Activated naive CD8-positive, alpha-beta T cell treated with anti-CD3 and anti-CD28 coated beads for 36 hours (primary cell): ENCODE measurements at places on chromosomes 4 and X.

- DNase-seq = no peak
Observed at GRCh38 chr4:4474476-4474875, 67.4 kb downstream of the STX18 start.

DNA sequence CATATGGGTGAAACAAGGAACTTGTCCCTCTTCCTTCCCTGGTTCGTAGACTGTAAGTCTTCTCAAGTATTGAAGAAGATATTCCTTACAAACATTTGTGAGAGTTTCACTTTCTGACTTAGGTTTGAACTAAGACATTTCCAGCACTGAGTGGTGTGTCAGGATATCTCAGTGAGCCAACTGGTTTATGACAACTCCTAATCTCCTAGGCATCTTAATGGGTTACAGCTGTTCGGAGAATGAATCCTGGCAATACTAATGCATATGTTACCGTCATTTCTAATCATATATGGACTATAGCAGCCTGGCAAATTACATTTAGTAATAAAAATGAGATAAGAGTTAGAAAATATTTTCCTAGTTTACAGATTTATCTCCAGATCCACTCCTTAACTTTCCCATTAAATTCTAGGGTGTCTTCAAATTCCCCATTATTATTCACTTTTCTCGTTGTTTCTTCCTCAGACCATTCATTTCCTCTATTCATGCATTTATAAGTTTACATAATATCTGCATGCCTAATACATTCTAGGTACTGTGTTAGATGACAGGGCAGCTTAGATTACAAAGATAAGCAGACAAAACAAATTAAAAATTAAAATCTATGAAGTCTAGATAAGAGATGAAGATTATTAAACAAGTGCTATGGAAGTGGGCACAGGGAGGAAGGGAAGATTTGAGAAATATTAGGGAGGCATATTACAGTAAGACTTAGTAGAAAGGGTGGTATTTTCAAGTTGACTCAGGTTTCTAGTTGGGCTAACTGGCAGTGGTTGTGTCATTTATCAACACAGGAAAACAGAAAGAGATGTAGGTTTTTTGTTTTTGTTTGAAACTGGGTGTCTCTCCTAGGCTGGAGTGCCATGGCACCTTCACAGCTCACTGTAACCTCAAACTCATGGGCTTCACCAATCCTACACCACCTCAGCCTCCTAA is 173.9 kb downstream of the WDFY3 start:
- no peak for DNase-seq

DNA sequence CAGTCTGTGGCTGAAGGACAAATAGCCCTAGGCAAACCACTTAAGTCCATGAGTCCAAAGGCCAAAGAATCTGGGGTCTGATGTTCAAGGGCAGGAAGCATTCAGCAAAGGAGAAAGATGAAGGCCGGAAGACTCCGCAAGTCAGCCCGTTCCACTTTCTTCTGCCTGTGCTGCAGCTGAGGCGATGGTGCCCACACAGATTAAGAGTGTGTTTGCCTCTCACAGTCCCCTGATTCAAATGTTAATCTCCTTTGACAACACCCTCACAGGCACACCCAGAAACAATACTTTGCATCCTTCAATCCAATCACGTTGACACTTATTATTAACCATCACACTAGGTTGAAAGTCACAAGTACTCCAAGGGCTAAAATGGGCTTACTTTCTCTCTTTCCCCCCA is 605.4 kb upstream of the GNPDA2 start:
- DNase-seq = no peak

DNA sequence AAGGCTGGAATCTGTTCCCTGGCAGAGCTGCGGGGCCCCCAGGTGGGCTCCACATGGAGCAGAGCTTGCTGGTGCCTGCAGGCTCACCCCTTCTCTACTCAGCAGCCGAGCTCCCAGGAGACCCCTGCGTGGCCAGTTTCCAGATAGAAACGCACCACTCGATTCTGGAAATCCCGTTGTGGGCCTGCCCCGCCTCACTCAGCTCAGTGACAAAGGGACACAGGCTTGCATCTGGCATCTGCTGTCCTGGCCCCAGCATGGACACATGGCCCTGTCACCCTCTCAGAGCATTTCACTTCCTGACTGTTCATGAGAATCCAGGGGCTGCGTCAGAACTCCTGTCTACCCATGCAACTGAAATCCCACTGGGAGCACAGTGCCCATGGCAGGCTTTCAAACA is 20.5 kb upstream of the C4orf50 start:
- DNase-seq = no peak

- no peak for DNase-seq
Observed at GRCh38 chr4:143531380-143531779, 17.9 kb downstream of the SMARCA5 start.

GRCh38 chrX:119783026-119783425 is 8.4 kb downstream of the RPL39 start:
- DNase-seq = no peak

GRCh38 chr4:108210989-108211835 is 42.5 kb upstream of the LEF1 start:
- DNase-seq = no peak

DNA sequence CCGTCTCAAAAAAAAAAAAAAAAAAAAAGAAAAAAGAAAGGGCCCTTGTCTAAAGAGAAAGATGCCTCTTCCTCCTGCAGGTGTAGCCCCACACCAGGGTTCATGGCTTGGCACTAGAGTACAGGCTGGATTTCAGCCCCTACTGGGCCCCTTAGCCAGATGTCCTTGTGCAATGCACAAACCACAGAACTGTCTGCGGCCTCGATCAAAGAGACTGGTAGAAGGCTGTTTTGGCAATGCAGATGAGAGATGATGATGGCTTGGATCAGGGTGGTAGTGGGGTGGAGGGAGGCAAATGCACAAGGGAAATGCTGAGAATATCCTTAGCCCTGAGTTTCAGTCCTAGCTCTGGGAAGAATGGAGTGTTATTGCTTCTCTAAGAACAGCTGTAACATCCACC is 26.5 kb upstream of the TSR2 start:
- no peak for DNase-seq

- no peak for DNase-seq
Observed at GRCh38 chr4:170716868-170717267, 627.1 kb upstream of the AADAT start.

- DNase-seq = no peak
Observed at GRCh38 chrX:10513974-10514373, 106.4 kb downstream of the MID1 start.

DNA sequence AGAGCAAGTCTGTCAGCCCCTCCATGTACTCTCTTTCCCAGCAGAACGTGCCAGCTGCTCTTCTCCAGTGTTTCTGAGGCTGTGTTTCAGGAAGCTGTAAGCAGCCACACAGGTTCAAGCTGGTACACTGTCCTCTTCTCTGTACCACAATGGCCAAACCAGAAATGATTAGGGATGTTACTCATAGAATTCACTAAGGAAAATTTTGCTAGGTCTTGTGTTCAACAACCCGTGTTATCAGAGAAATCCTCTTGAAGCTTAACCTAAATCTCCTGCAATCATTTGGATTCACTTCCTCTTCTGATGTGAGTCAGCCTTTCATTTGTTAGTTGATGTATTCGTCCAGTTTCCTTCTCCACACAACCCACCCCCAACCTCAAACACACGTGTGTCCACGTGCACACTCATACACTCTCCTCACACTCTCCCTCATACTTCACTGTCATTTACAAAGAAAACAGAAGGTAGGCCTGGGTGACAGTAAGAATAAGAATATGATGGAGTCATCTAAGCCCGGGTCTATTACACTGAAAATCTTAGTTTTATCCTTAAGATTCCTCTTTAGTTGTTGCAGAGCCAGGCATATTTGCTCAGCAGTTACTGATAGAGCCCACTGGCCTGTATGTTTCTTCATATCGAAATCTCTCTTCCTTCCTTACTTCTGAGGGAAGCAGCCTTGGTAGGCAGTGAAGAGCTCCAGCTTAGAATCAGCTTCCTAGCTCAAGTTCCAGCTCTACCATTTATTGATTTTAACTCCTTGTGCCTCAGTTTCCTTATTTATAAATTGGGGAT is 63.4 kb downstream of the DCUN1D4 start:
- DNase-seq = no peak

- DNase-seq = no peak
Observed at GRCh38 chr4:184444215-184444952, 30.0 kb downstream of the IRF2 start.
